ENCODE measurements at places on chromosomes 5 and 9.

- DNase-seq = no peak
Measured at GRCh38 chr5:44881266-44881665, 72.5 kb downstream of the MRPS30 start.

DNA sequence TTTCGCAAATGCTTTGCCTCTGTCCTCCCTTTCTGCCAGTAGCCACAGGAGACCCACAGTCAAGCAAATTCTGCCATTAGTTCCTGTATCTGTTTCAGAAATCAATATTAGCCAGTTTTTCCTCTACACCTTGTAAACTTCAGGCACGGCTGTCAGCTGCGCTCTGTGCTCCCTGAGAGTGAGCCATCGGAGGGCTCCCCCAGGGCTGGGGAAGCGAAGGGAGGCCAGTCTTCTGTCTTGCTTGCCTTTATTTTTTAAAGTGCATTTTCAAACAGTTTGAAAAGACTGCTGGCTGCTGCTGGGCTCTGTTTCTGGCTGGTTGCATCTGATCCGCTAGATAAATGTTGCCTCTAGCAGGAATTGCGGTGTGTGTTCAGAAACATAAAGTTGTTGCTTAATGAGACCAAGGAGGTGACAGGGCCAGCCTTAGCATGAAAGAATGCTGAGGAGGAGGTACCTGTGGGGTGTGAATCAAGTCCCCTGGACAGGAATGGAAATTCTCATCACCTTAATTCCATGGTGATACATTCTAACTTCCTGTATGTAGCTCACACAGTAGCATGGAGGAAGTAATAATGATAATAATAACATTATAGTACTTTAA, 421.7 kb upstream of the KIF2A start:
- no peak for DNase-seq

GRCh38 chr5:14003936-14004335, 59.4 kb upstream of the DNAH5 start:
- DNase-seq = no peak

DNA sequence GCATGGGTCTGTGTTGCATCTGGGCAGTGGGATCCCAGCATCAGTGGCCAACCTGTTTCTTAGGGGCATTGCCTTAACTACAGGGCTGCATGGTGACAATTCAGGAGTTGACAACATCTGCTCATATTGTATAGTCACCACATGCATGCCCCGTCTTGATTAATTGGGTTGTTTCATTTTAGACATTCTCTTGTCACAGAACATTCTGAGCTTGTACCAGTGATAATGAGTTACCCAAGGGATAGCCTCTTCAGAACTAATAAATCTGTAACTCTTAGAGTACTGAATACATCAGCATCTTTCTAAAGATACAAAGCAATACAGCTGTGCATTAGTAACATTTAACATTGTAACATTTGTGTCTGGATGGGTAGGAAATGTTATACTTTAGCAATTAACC, 426.5 kb upstream of the CD180 start:
- no peak for DNase-seq

- DNase-seq = no peak
Measured at GRCh38 chr5:145666591-145666990, 168.6 kb downstream of the PRELID2 start.

DNA sequence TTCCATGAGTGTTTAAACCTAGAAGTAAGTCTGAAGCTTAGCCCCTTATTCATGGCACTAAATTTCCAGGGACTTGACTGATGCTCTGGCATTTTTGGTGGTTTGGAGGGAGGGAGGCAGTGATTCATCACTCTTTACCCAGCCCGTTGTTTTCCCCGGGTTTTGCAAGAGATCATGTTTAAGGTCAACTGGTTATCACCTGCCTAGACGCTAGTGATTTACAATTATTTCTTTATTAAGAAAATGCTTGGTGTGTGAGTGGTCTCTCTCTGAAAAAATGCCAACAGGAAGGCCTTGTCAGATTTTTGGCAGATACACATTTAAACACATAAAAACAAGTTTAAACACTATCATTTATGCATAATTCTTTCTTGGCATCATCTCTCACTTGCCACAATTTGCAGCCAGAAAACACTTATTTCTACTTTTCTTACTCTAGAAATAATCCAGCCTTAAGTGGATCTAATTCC, 737.9 kb upstream of the ZNF608 start:
- no peak for DNase-seq

GRCh38 chr5:115671939-115672338, 46.1 kb upstream of the TMED7 start:
- DNase-seq = no peak

- DNase-seq = peak; percentile 24
Measured at GRCh38 chr5:143106174-143106573, 297.3 kb downstream of the NR3C1 start.

GRCh38 chr5:137215261-137215660, 283.9 kb downstream of the SPOCK1 start:
- no peak for DNase-seq

Data from NCI-H1105 (cell line).